Mucosa of gallbladder (tissue), 1 donor: ENCODE measurements at places on chromosomes 1 and 21. TPM values are rescaled to one million over a fixed set of nuclear protein-coding genes. Genes with fewer than 3 reads are reported as not detected.

OR2T8 gene
- total RNA-seq = not detected

TNNT2 gene
- 69.8 TPM for total RNA-seq

KRTAP27-1 gene
- not detected for total RNA-seq

GRHL3 gene
- 1.4 TPM for total RNA-seq

SPRR2F gene
- total RNA-seq = not detected

CA6 gene
- not detected for total RNA-seq

DNA sequence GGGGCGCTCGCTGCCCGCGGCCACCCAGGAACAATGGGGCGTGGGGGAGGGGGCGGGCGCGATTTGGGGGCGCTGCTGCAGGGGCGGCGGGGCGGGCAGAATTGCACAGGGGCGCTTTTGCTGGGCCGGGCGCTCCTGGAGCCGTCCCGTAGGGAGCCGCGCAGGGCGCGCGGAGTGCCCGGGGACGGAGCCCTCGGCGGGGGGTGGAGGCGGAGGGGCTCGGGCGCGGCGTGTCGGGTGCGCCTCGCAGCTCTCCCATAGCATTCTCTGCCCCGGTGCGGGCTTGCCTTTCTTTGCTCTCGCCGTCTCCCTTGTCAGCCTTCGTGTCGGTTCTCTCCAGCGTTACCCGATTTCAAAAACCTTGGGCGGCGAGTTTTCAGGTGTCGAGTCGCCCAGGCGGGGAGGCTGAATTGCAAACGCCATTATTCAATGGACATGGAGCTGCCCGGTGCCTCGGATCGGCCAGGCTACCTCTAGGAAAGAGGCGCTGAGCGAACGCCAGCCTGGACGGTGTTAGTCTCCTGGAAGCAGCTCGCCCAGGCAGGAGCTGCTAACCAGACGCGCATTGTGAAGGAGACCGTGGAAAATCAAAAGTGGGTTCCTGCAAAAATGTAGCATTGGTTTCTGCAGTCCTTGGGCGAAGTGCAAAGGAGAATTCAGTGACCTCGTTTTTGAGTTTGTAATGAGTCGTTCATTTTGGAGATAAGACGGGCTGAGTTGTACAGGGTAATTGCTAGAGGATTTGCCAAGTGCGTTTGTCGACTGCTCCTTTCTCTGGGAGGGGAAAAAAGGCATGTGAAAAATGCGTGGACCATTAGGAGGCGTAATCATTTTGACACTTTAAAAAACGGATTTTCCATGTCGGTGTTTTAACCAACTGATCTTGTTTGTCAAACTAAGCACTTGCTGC, 626 bp downstream of the CXADR start:
- no peak for DNase-seq

DNA sequence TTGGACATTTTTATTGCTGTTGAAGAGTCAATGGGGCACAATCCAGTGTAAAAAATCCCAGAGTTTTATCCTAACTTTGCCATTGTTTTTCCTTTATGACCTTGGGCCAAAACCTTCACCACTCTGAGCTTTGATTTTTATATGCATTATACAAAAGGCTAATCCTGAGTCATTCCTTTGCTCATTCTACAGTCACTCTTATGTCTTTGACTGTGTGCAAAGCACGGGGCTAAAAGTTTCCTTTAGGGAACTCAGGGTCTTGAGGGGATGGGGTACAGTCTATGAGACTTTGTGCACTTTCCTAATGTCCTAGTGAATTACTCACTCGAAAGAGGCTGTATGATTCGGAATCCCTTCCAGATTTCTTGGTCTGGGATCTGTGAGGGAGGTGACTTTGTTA, 543.2 kb upstream of the CAMK1G start:
- DNase-seq = no peak

GRCh38 chr1:174766727-174767126, 233.0 kb upstream of the CACYBP start:
- no peak for DNase-seq

DNA sequence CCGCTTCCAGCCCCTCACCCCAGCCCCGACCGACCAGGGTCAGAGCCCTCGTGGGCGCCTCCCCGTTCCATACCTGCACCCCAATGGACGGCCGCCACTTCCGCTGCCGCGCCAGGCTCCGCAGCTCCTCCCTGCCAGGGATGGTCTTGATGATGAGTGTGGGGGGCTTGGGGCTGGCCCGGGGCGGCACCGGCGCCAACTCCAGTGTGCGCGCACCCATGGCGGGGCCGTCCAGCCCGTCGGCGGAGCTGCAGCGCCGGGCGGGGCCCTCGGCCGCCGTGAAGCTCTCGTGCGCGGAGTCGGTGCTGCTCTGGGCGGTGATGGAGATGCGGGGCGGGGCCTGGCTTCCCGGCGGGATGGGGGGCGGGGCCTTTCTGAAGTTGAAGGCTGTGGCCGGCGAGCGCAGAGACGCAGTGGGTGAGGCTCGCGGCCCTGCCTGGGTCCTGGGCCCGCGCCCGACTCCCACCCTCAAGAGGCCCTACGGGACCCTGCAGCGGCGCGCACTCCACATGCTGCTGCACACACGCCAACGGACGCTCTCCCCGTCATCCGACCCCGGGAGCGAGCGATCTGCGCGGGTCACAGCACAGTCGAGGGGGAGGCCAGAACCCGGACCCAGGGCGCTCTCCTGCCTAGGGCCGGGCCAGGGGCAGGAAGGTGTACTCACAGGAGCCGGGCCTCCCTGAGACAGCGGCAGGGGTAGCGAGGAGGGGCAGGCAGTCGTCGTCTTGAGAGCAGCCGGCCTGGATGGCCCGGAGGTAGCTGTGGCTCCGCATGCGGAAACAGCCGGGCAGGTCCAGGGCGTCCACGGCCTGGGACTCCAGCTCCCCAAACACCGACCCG, 26.1 kb upstream of the SMIM12 start:
- DNase-seq = peak; percentile 35

DNA sequence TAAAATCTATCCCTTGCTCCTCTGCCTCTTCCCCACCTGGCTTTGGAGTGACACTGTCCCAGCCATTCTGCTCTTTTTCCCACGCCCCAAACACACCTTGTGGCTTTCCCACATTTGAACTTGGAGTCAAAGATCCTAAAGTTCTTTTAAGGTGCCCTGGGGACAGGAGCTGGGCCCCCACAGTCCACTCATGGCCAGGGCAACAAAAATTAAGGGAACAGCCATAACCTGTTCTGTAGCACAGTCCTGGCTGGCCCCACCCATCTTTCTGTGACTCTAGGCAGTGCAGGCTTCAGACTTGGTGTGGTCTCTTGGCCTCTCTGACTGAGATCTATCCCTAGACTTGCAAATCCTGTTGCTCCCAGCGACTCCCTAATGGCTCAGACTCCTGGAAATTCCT, 143.0 kb upstream of the MAGI3 start:
- DNase-seq = no peak

DNA sequence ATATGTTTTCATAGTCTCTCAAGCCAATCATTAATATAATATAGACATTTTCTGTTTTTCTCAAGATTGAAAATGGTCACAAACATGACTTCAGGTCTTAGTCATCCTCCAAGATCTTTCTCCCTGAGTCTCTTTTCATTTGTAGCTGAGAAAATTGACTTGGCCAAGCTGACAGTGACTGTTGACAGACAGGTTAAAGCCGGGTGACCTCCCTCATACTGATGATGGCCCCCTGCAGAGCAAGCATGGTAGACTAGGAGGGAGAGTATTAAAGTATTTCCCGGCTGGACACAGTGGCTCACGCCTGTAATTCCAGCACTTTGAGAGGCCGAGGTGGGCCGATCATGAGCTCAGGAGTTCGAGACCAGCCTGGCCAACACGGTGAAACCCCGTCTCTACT, 6.8 kb upstream of the KIAA1614 start:
- DNase-seq = no peak

GRCh38 chr1:83997631-83998030, 1.3 kb downstream of the TTLL7 start:
- no peak for DNase-seq

GRCh38 chr1:36625935-36626310, 143.2 kb upstream of the CSF3R start:
- no peak for DNase-seq

GRCh38 chr1:61426885-61427284, 298.1 kb downstream of the TM2D1 start:
- no peak for DNase-seq

GRCh38 chr21:34819357-34819999, 150.7 kb downstream of the CLIC6 start:
- DNase-seq = no peak
